ENCODE measurements at places on chromosomes 11 and 22.

GRCh38 chr11:105870516-105871113 is 151.4 kb downstream of the MSANTD4 start:
- no peak for DNase-seq

GRCh38 chr22:23531966-23532705 is 48.0 kb downstream of the IGLL1 start:
- no peak for DNase-seq

- DNase-seq, result no peak
Observed at GRCh38 chr11:62854825-62855570, 15.6 kb upstream of the WDR74 start.

DNA sequence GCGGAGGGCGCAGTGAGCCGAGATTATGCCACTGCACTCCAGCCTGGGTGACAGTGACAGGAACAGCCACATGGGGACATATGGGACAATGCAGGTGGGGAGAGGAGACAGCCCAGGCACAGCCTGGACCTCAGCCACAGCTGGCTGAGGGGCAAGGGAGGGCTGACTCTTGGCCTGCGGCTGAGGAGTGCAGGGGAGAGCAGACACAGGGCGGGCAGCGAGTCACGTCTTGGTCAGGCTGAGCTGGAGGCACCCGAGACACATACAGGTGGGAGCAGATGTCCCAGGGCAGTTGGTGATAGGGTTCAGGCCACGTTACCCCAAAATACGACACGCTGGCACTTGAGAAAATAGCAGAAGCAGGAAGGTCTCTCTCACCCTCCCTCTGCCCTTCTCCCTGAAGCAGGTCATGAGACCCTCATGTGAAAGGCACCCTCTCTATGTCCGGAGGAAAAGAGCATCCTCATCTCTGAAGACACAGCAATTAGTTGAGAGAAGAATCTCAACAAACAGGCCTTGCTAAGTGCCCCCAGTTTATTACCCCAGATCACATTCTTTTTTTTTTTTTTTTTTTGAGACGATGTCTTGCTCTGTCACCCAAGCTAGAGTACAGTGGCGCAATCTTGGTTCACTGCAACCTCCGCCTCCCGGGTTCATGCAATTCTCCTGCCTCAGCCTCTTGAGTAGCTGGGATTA is 10.5 kb downstream of the KIAA0930 start:
- no peak for DNase-seq

- DNase-seq, result no peak
Observed at GRCh38 chr11:43934601-43935423, 7.6 kb upstream of the C11orf96 start.

DNA sequence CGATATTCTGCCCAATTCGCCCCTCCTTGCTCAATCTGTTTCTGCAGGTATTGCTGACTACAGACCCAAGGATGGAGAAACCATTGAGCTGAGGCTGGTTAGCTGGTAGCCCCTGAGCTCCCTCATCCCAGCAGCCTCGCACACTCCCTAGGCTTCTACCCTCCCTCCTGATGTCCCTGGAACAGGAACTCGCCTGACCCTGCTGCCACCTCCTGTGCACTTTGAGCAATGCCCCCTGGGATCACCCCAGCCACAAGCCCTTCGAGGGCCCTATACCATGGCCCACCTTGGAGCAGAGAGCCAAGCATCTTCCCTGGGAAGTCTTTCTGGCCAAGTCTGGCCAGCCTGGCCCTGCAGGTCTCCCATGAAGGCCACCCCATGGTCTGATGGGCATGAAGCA is 9.2 kb upstream of the SLC35E4 start:
- no peak for DNase-seq

Data from stimulated activated CD4-positive, alpha-beta T cell treated with anti-CD3 and anti-CD28 coated beads, Interleukin-2, amount 100 ng/mL, for 24 hours (primary cell).